ENCODE measurements at places on chromosomes 5 and 9. TPM values are rescaled to one million over a fixed set of nuclear protein-coding genes. Genes with fewer than 3 reads are reported as not detected.

The FRRS1L gene
- 3.0 TPM for polyA plus RNA-seq

The NR6A1 gene
- 3.1 TPM for polyA plus RNA-seq

The EXOC3 gene
- 71.8 TPM for polyA plus RNA-seq

The FAXDC2 gene
- polyA plus RNA-seq, result 3.6 TPM

The SVEP1 gene
- polyA plus RNA-seq, result 0.96 TPM

The LRRC26 gene
- polyA plus RNA-seq, result not detected

The LRRC19 gene
- polyA plus RNA-seq, result 0.16 TPM

The ZNF366 gene
- 0.46 TPM for polyA plus RNA-seq

The MED27 gene
- 6.6 TPM for polyA plus RNA-seq

The NMUR2 gene
- polyA plus RNA-seq, result 0.02 TPM

The LMX1B gene
- 0.30 TPM for polyA plus RNA-seq

The CCNJL gene
- 0.16 TPM for polyA plus RNA-seq

The MYOZ3 gene
- 0.23 TPM for polyA plus RNA-seq

The PDE6A gene
- polyA plus RNA-seq, result not detected

The PHF24 gene
- 0.05 TPM for polyA plus RNA-seq

The PCDHGA3 gene
- 0.52 TPM for polyA plus RNA-seq

The HCN1 gene
- polyA plus RNA-seq, result 0.08 TPM

The SLC6A7 gene
- not detected for polyA plus RNA-seq

The FGF10 gene
- polyA plus RNA-seq, result 3.8 TPM

The C9orf152 gene
- 0.85 TPM for polyA plus RNA-seq

The PIP5K1B gene
- 1.5 TPM for polyA plus RNA-seq

The PRR7 gene
- 3.2 TPM for polyA plus RNA-seq

The ZNF300 gene
- 8.6 TPM for polyA plus RNA-seq

The FAM81B gene
- 0.61 TPM for polyA plus RNA-seq

The OTULIN gene
- 4.8 TPM for polyA plus RNA-seq

The SOHLH1 gene
- polyA plus RNA-seq, result not detected

The MLANA gene
- polyA plus RNA-seq, result not detected

The HIGD2A gene
- 109 TPM for polyA plus RNA-seq

The MCTP1 gene
- 1.5 TPM for polyA plus RNA-seq

The TRPM3 gene
- polyA plus RNA-seq, result 1.9 TPM

The DMGDH gene
- 1.4 TPM for polyA plus RNA-seq

All from pancreas (tissue), 10 donors.